ENCODE measurements at places on chromosomes 2 and 18. TPM values are rescaled to one million over a fixed set of nuclear protein-coding genes. Genes with fewer than 3 reads are reported as not detected.

DNA sequence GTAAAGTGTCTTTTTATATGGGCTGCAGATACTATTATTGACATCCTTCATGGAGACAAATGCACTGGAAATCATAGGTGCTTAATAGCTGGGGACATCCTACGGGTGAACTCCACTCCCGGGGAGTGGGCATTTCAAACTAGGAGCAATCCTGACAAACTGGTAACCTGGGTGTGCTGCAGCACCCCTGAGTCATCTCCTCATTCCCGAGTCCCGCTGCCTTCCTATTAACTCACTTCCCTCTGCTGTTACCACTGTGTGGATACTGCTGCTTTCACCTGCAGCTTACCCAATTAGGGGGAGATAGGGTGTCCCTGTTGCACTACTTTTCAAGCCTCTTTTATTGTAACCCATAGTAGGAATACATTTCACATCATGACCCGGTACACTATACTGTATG lies 134.2 kb downstream of the RAPGEF4 start:
- H3K36me3 ChIP-seq = no peaks in the 10 kb centered on the region
- H3K27me3 ChIP-seq = no peaks in the 10 kb centered on the region
- H3K4me3 ChIP-seq = no peak overlapping the region
- no peaks in the 10 kb centered on the region for H3K4me1 ChIP-seq
- H3K27ac ChIP-seq = no peak overlapping the region

GRCh38 chr2:202822411-202822810 lies 49.2 kb downstream of the ICA1L start:
- no peaks in the 10 kb centered on the region for H3K4me1 ChIP-seq
- H3K27ac ChIP-seq = no peak overlapping the region
- no peak for DNase-seq
- no peaks in the 10 kb centered on the region for H3K36me3 ChIP-seq
- H3K4me3 ChIP-seq = no peak overlapping the region

DNA sequence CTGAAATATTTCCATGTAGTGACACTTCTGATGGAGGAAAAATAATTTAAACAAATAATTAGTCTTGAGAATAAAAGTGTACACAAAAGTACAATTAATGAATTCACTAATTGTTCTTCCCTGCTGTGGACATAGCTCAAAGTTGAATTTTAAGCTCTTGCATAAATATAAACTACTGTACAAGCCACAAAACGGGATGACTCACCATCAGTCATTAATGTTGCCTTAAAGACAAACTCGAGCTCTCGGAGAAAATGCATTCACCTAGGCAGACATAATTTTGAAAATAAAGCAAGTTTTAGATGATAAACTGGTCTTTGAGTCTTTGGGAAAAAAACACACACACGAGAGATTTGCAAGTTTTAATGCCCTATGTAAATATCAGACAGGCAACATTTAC lies 436.4 kb downstream of the ZNF521 start:
- peaks cover 3% of the 10 kb centered on the region for H3K27me3 ChIP-seq
- no peaks in the 10 kb centered on the region for H3K36me3 ChIP-seq
- no peak for DNase-seq
- H3K4me3 ChIP-seq = no peak overlapping the region
- H3K27ac ChIP-seq = no peak overlapping the region

DNA sequence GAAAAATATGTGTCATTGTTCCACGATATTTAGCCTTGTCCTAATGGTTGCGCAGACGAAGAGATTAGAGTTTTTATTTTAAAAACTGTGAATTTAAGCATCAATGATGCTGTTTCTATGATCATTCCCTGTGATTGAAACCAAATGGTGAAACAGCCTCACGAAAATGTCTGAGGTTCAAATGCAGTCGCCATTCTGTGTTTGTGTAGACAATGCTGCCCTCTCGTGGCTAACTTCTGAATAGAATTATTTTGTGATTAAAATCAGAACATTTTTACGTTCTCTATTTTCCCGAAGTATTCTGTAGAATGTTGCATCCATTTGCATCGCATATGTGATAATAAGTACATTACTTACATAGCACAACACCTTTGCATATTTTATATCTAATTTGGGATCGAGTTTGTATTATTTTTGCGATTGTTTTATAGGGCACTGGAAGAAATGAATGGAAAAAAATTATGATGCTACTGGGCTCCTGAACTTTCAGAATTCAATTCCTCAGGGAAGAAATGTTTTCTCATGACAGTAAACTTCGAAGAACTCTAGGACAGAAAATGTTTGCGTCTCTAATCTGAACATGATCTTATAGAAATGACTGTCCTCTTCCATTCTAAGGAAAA lies 54.8 kb upstream of the CREB1 start:
- DNase-seq = no peak
- H3K27me3 ChIP-seq = no peaks in the 10 kb centered on the region
- no peaks in the 10 kb centered on the region for H3K36me3 ChIP-seq
- H3K27ac ChIP-seq = no peak overlapping the region
- peaks cover 8% of the 10 kb centered on the region for H3K4me1 ChIP-seq

- DNase-seq = no peak
- H3K4me1 ChIP-seq = peaks cover 11% of the 10 kb centered on the region
- no peaks in the 10 kb centered on the region for H3K27me3 ChIP-seq
- H3K27ac ChIP-seq = no peak overlapping the region
- H3K4me3 ChIP-seq = peak overlapping the region; percentile 44
Measured at GRCh38 chr2:47520302-47520630, 117.3 kb downstream of the MSH2 start.

DNA sequence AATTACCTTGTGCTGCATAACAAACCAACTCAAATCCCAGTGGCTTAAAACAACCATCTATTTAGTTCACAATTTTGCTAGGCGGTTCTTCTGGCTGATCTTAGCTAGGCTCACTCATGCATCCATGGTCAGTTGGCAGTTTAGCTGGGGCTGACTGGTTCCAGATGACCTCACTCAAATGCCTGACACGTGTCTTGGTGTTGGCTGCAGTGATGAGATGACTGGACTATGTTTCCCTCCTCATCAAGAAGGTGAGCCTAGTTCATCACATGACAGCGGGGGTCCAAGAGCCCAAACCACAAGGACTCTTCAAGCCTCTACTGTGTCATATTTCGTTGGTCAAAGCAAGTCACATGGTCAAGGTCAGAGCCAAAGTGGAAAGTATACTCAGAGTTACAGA lies 42.7 kb upstream of the ACTR3 start:
- H3K4me1 ChIP-seq = no peaks in the 10 kb centered on the region
- DNase-seq = no peak
- no peak overlapping the region for H3K4me3 ChIP-seq
- H3K27ac ChIP-seq = no peak overlapping the region
- H3K36me3 ChIP-seq = no peaks in the 10 kb centered on the region

DNA sequence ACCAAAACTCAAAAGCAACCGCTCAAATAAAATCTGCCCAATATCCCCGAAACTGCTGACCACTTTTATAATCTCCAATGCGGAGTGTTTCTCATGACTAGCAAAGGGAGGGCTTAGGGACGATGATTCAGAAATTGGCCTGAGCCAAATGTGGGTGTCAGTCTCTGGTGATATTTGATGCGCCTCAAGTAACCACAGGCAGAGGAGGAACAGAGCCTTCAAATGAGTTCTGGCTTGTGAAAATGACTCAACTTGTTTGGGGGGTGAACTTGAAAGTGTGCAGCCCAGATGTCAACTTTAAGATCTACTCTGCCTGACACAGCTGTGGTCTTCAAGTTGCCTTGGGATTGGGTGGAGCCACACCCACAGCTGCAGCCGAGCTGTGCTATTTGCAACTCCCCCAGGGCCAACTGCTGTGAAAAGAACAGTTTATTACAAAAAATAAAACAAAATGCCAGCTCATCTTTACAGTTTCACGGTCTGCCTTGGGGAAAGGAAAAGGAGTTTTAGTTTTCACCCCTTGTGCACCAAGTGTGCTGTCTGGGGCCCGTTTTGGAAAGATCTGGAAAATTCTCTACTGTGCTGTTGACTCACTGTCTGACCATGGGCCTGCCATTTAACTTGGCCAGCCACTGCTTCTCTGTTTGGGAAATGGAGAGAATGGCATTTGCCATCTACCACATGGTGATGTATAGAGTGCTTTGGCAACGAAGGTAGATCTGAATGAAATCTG lies 222.1 kb downstream of the MTX2 start:
- H3K27ac ChIP-seq = no peak overlapping the region
- peaks cover 3% of the 10 kb centered on the region for H3K4me1 ChIP-seq
- no peaks in the 10 kb centered on the region for H3K36me3 ChIP-seq

DNA sequence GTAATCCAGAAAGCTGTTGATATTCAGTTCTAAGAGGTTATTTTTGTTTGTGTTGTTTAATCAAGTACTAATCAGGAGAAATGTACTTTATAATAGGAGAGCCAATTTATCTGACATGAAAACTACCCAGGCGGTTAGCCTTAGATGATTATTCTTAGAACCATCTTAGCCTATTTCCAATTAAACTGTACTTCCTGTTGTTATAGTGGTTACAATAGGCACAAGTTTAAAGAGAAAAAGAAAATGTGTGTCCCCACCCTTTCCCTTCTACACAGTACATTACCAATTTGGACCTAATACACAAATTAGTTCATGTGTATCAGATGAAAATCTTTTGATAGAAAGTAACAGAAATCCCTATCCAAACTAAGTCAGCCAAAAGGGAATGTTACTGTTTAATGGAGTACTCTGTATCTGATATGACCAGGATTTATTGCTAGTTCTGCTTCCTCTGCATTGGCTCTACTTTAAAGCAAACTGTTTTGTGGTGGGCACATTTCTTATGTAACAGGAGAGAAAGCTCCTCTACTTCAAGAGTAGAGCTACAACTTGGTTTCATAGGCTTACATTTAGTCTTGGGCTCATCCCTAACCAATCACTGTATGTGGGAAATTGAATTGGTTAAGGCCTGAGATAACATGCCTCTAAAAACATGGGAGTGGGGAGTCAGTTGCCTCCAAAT lies 217.9 kb downstream of the UBE2E3 start:
- no peaks in the 10 kb centered on the region for H3K36me3 ChIP-seq
- no peak for DNase-seq
- no peaks in the 10 kb centered on the region for H3K27me3 ChIP-seq
- H3K4me1 ChIP-seq = no peaks in the 10 kb centered on the region
- H3K27ac ChIP-seq = no peak overlapping the region

DNA sequence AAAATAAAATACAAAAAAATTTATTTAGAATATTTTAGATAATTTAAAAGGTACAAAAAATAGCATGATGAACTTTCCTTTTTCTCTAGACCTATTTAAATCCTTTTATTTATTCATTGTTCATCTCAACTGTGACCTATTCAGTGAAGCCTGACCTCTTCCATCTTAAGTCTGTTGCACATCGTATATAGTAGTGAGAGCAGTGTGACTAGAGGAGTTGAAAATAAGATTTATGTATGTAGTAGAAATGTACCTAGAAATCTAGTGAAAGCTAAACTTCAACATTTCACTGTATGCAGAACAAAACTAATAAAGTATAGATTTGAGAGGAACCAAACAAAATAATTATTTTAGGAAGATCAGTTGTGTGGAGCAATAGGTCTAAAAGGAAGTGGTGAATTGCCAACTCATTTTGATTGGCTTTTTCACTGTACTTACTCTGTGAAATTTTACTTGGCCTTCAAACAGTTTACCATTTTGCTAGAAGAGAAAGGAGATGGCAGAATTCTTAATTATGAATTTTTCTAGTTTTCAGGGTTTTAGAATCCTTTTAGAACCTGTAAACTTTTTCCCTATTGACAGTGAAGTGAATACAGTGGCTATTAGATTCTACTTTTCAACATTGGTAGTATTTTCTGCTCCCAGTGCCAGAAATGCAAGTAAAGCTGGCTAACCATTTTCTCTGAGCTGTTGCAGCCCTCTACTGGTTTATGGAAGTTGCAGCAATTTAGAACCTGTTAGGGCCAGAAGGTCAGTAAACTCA lies 11.0 kb downstream of the ANKRD12 start:
- H3K27me3 ChIP-seq = no peaks in the 10 kb centered on the region
- H3K4me3 ChIP-seq = no peak overlapping the region
- DNase-seq = no peak
- peak overlapping the region; percentile 70 for H3K27ac ChIP-seq
- peaks cover 39% of the 10 kb centered on the region for H3K4me1 ChIP-seq

DNA sequence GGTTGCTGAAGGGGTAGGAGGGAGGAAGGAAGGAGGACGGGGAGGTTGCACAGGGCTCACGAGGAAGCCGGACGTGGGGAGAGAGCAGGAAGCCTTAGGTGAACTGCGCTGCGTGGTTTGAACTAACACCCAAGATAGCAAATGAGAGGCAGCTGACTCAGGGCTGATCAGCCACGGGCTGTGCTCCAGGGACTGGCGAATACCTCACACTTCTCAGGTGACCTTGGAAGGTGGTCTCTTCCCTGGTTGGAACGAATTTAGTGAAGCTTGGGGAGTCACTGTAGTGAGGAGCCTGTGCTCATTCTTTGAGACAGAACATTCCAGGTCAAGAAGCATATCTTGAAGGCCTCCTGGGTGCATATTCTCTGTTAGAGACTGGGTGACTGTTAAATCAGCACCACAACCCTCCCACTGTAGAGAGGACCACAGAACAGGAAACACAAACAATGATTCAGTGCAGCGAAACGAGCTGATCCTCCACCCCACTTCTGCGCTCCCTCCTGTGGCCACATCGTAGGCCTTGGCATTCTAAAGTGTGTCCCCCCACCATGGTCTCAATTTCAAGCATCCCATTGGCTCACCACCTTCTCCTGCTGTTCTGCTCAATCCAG lies 33.8 kb downstream of the TOGARAM2 start:
- no peak overlapping the region for H3K27ac ChIP-seq
- H3K4me1 ChIP-seq = no peaks in the 10 kb centered on the region
- no peaks in the 10 kb centered on the region for H3K27me3 ChIP-seq
- H3K36me3 ChIP-seq = no peaks in the 10 kb centered on the region
- H3K4me3 ChIP-seq = no peak overlapping the region

HK2 gene
- 0.67 TPM for polyA plus RNA-seq

SLC38A11 gene
- 3.3 TPM for polyA plus RNA-seq

Data from liver (tissue), 10 donors.